ENCODE measurements at places on chromosomes 2 and 18.

- DNase-seq = no peak
Observed at GRCh38 chr2:119703526-119703925, 24.5 kb downstream of the TMEM177 start.

- DNase-seq = no peak
Observed at GRCh38 chr2:144546933-144547332, 27.0 kb upstream of the ZEB2 start.

GRCh38 chr2:110126086-110126773, 10.6 kb upstream of the MALL start:
- no peak for DNase-seq

- DNase-seq = no peak
Observed at GRCh38 chr2:233100192-233100998, 40.3 kb downstream of the INPP5D start.

- DNase-seq = no peak
Observed at GRCh38 chr2:178070824-178071223, 1.8 kb downstream of the PDE11A start.

DNA sequence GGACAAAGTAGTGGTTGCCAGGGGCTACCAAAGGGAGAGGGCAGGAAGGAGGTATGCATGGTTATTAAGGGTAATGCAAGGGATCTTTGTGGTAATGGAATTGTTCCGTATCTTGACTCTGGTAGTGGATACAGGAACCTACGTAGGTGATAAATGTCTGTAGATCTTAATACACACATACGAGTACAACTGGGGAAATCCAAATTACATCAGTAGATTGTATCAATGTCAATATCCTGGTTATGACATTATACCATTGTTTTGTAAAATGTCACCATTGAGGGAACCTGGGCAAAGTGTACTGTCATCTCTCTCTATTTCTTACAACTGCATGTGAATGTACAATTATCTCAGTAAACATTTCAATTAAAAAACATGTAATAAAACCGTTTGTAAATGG, 56.2 kb downstream of the ALPK2 start:
- DNase-seq = no peak

DNA sequence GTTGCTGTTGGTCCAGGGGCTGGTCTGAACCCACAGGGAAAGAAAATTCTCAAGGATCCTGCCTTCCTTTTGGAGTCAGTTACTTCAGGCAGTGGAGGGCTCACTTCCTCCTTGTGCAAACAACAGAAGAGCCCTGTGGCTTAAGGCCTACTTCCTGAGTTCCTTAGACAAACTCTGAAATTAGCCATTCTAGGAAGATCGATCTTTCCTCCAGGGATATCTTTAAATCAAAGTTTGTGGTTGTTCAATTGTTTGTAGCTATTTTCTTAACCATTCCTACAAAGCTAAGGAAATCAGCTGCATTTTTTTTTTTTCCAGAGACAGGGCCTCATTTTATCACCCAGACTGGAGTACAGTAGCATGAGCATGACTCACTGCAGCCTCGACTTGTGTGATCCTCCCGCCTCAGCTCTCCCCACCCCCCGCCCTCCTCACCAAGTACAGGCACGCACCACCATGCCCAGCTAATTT, 156.0 kb downstream of the TANC1 start:
- no peak for DNase-seq

DNA sequence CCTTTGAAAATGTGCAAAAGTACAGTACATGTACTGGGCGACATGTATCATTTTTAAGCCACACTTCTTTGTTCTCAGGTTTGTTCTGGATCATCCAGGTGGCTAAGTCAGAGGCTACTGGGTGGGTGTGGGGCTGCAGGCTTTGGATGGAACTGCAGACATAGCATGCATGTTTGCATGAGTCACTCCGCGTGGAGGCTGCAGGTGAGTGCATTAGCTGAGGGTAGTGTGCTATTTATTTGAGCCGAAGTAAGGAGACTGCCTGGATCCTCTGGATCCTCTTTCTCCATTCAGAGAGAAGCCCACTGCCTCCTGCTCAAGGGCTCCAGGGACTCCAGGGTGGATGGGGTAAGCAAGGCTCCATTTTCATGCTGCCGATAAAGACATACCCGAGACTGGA, 9.4 kb upstream of the NEURL3 start:
- DNase-seq = no peak

DNA sequence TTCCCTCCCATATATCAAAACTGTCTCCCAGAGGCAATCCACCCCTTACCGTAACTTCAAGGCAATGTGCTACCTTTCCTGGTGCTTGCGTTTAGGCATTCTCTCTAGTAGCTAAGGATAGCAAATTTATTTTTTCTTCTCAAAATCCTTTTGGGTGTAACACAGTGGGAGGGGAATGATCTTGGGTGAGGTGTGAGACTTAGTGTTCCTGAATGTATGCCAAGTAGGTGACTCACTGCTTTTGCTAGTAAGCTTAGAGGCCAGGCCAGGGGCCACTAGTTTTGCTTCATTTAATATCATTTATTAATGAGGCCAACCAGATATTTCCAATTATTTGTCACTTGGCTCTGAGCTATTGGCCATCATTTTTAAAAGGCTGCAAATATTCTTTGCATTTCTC, 135.5 kb downstream of the NAPG start:
- DNase-seq = no peak

DNA sequence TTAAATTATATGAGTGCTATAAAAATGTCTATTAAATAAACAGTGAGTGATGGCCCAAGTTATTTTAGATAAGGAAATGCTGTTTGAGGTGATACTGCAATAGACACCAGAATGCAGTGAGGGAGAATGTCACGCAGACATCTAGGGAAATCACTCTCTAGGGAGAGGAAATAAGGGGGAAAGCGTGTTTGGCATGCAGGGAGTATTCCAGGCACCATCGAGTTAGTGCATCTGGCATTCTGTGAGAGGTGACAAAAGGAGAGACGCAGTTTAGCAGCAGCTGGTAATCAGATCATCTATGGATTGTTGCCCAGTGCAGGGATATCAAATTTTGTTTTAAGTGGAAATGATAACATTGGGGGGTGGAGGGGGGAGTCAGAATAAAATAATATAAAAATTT, 175.4 kb upstream of the NETO1 start:
- no peak for DNase-seq

DNA sequence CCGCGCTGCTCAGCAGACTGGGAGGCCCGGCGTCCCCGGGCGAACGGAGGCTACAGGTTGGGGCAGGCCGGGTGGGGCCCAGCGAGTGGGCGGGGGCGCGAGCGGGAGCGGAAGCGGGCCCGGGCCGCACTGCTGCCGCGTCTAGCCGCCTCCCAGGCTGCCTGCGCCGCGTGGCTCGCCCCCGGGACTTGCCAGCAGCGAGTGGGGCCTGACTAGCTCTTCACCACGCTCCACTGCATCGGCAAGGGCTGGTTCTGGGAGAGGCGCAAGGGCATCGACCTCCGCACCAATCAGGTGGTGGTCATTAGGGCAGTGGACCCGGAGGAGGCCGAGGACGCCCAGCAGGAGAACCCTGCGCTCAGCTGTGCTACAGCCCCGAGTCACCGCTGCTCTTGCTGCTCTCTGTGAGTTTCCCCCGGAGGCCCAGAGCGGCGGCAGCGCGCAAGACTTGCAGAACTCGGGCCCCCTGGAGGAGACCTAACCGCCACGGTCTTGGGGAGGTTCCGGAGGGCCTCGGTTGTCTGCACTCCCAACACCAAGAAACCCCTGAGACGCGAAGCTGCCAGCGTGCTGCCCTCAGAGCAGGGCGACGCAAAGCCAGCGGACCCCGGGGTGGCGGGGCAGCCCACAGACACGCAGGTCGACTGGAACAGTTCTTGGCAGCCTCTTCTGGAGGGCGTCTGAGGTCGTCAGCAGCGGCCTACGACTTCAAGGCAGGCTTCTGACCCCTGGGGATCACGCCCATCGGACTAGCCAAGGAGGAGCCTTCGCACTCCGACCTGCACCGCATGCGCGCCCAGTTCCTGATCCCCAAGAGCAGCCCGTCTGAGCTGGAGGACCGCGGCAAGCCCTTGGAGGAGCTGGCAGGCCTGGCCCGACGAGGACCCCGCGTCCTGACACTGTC, 27.2 kb upstream of the PTPN2 start:
- DNase-seq = peak; percentile 52

GRCh38 chr18:80197528-80197927, 49.8 kb downstream of the PARD6G start:
- DNase-seq = no peak

- DNase-seq = no peak
Observed at GRCh38 chr2:147450661-147451510, 393.9 kb upstream of the ACVR2A start.

DNA sequence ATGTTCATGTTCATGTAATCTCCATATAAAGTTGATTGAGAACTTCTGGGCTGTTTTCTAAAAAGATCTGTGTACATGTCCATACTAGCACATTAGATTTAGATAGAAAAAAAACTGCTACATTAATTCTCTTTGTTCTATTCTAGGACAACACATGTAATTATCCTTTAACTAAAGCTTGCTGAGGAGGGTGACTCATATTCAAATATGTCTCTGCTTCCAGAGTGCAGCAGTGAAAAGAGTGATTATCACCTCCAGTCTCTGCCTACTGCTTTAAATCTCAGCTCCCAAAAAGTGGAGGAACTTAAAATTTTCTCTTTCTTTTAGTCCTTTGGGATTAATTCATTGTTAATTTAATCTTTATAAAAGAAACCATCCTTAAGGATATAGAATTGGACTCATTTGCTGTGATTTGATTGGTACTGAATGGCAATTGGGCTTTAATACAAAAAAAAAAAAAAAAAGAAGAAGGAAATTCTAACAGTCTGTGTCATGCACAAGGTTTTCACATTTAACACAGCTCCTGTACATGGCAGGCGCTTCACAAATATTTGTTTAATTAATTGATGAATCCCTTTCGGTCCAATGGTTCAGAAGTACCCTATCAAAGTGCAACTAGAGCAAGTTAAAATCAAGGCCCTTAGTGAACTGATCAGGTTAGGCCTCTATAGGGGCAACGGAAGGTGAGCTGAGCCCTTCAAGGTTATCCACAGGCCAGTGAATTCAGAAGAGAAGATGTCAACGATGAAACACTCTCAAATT, 214.0 kb upstream of the KCNJ3 start:
- no peak for DNase-seq

GRCh38 chr2:104448661-104449440, 405.1 kb upstream of the POU3F3 start:
- no peak for DNase-seq

DNA sequence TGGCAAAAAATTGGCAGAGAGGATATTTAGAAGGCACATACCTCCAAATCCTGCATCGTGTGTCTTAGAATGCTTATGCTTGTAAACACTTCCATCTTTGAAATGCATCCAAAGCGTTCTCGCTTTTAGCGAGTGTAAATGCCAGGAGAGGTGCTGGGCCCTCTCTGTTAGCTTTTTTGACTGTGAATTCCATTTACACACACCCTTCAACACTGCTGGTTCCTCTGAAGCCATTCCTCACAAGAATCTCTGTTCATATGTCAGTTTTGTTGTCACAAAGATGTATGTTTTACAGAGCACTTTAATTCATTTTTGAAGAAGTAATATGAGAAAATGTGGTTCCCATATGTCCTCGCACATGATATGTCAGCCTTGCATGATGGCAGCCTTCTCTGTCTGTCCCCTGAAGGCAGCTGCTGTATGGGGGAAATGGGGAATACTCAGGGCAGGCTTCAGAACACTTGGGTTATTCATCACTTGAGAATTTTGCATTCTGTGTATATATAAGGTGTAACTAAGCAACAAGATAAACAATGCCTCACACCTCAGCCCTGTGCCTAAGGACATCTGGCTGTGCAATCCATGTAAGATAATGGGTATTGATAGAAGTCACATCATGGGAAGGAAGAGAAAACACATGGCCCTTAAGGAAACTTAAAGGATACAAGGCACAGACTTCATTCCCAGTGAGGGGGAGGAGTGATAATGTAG, 52.3 kb downstream of the RAB27B start:
- DNase-seq = no peak

DNA sequence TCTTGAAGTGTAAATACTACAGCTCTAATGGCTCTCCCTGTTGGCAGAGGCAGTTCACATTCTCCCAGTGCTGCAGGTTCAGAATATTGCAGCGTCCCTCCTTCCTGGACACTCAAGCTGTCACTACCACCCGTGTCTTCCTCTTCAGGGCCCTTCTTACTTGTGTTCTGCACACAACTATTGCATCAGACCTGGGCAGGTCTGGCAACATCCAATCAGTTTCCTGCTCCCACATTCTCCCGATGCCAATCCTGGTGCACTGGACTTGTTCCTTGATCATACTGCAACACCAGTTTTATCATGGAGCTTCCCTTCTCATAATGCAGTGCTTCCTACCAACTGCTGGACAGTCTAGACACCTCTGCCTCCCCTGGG, 161.5 kb downstream of the CAPN13 start:
- peak; percentile 34 for DNase-seq

DNA sequence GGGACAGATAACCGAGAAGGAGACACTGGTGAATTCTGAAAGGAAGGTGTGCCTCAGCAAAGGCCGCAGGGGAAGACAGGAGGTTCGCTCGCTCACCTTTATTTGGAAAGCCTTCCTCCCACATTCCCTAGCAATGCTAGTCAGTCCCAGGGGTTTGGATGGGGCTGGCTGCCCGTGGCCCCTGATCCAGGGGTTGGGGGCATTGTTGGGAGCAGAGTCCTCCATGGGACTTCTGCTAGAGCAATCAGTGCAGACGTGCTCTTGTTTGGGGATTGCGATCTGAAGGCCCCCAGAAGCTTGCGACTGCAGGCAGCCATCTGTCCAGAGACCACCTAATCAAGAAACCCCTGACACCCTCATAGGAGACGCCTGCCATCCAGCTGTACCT, 6.0 kb upstream of the CYP27C1 start:
- no peak for DNase-seq

DNA sequence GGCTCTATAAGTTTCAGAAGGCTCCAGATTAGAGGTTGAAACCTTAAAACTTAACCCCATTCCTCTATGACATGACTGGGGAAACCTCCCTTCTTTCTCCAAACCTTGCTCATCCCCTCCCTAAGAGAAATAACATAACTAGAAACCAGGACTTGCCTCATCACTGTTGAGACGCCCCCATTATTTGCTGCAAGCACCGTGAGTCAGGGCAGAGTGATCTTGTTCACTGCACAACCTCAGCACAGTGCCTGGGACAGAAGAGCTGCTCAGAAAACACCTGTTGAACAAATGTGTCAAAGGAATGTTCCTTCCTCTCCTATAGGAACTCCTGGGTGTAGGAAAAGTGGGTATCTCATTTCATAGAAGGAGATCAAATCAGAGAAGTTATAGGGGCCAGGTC, 132.7 kb upstream of the CTAGE1 start:
- DNase-seq = no peak

DNA sequence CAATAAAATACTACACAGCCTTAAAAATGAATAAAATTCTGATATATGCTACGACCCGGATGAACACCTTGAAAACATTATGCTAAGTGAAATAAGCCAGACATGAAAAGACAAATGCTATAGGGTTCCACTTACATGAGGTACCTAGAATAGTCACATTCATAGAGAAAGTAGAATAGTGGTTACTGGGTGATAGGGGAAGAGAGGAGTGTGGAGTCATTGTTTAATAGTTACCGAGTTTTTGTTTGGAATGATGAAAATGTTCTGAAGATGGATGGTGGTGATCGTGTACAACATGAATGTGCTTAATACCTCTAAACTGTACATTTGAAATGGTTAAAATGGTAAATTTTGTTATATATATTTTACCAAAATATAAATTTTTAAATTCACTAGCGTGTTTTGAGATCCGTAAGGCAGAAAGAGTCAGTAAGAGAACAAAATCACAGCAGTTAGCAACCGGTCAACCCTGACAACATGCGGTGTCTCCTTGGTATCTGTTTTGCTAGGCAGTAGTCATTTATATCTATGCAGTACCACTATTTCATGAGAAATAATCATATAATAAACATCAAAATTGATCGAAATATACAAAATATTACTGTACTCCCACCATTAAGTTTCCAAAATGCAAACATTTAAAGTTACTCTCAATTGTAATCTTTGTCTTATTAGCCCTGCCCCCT, 11.1 kb downstream of the SCN9A start:
- no peak for DNase-seq

- no peak for DNase-seq
Observed at GRCh38 chr2:30150786-30151185, 4.0 kb downstream of the YPEL5 start.
